ENCODE measurements at places on chromosomes 11 and 22. TPM values are rescaled to one million over a fixed set of nuclear protein-coding genes. Genes with fewer than 3 reads are reported as not detected.

Gene BAIAP2L2
- 8.5 TPM for polyA plus RNA-seq

Gene ACR
- 0.38 TPM for polyA plus RNA-seq

Gene RIMBP3C
- polyA plus RNA-seq, result 0.20 TPM

Gene MMP8
- polyA plus RNA-seq, result not detected

Gene IZUMO1R
- 0.18 TPM for polyA plus RNA-seq

Gene TMEM25
- 26.8 TPM for polyA plus RNA-seq
